ENCODE measurements at places on chromosomes 13 and 19.

GRCh38 chr19:28465371-28466086, 747.4 kb downstream of the UQCRFS1 start:
- no peak for DNase-seq

DNA sequence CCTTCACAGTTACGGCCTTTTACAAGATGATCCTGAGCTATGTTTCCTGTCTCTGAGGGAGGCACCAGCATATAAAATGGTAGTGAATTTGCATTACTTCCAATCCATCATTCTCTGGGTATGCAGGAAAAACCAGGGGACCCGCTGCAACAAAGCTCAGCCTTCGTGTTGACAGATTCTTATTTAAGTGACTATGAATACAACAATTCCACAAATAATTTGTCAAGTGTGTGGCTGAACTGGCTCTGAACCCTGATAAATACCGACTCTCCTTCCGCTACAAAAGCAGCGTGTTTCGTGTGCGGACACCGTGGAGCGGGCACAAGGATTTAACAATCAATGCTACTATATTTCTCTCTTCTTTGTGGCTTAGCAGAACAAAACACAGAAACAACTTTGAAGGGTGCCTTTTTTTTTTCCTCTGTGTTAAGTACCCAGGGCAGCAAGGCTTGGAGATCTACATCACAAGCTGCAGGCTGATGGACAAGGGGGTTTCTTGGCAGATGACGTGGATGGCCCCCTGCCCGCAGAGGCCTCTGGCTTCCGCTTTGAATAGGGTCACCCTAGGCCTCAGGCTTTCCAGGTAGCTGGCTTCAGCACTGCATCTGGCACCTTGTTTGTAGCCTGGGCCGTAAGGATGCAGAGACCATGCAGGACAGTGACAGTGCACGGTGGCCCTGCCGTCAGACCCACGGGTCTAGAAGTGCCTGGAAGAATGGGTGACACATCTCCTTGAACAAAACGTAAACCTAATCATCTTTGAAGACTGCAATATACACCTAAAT, 280.5 kb upstream of the TSHZ3 start:
- DNase-seq: no peak

DNA sequence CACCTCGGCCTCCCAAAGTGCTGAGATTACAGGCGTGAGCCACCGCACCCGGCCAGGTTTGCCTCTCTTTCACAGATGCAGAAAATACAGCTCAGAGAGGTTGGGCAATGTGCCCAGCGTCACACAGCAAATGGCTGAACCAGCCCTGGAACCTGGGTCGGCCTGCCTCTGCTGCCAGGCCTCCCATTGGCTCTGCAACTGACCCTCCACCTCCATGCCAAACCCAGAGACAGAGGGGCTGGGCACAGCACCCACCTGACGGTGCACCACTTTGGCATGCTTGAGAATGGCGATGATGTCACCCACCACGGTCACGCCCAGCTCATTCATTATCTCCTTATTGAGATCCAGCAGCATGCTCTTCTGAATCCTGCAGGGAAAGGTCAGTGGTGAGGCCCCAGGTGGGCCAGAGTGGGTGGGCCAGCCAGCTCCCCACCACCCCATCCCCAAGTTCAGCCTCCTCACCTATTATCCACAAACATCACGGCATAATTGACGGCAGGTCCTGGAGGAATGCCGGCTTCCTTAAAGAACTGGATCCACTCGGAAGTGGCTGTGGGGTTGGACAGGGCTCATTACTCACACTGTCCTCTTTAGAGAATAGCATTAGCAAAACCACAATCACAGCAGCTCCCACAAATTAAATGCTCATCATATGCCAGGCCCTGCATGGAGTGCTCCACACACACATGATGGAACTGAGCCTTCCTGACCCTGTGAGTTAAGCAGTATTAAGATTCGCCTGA, 12.2 kb downstream of the C19orf47 start:
- no peak for DNase-seq

- no peak for DNase-seq
Observed at GRCh38 chr19:41893899-41894298, 10.9 kb downstream of the ARHGEF1 start.

DNA sequence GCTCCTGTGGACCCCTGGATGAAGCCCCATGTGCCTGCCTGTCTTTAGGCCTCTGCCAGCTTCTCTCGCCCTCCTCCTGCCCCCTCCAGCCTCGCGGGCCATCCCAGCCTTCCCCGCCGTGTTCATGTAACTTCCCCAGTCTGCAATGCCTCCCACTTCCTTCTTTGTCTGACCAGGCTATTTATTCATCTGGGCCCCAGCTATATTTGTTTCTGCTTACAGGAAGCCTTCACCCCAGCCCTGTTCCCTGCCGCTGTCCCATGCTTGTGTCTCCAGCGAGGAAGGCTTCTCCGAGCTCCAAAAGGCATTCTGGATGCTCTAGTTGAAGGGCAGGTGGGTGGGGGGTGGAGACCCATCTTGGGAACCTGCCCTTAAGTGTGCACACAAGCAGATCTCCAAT, 7.9 kb upstream of the C3 start:
- DNase-seq: no peak

DNA sequence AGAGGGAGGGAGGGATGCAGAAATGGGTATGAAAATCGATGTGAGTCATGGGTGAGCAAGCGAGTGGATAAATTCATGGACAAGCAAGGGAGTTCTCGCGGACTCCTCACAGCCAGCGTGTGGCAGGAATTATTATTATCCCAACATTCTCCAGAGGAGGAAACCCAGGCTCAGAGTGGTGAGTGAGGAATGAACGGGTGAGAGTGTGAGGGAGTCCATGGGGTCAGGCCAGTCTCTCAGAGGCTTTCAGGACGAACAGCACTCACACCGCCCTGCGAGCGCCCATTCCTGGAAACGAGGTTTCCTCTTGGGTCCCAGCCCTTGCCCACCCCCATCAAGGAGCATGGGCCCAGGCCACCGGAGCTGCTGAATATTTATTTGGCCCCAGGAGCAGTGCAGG, 6.3 kb upstream of the DNAAF3 start:
- DNase-seq: no peak

DNA sequence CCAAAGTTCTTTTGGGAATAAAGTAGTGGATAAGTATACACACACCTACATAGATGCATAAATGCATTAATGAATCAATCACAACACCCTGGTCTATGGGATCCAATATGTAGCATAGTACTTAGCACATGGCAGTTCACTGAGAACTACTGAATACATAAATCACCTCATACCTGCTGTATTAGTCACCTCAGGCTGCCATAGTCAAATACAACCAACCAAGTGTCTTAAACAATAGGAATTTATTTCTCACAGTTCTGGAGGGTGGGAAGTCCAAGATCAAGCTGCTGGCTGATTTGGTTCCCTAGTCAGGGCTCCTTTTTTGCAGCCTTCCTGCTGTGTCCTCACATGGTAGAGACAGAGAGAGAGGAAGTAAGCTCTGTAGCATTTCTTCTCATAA, 228.2 kb downstream of the NHLRC3 start:
- no peak for DNase-seq

DNA sequence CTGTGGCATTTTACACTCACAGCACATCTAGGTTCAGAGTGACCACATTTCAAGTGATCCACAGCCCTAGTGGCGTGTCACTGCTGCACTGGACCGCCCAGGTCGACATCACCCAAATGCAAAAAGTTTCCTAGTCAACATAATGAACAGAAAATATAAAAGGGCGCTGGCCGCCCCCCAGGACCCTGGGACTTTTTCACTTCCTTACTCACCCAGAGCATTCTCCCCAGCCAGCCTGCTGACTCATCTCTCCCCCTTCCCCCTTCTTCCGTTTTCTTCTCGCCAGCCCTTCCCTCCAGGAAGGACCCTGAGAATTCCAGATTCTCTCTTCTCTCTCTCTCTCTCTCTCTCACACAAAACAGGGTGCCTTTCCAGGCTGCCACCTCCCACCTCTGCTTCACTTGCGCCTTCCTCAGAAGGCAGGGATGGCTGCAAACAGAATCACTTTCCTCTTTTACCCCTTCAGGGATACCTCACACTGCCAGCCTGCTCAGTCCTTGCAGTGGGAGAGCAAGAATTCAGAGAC, 21.0 kb upstream of the GRWD1 start:
- DNase-seq: no peak

DNA sequence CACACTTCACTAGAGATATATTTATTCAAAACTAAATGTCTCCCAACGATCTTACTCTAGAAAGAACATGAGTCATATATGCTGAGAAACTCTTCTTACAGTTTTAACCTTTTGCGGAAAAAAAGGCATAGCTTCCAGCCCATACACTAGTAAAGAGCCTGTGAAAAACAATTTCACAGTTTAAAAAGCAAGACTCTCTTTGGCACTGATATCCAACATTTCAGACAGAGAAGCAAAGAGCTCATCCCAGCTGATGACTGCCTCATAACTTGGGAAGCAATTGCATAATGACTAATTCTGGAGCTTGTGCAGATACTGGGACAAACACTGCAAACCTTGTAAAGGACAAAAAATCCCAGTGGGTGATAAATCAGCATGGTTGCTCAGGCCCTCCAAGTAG, 88.0 kb downstream of the ENOX1 start:
- no peak for DNase-seq

- no peak for DNase-seq
Observed at GRCh38 chr19:39568604-39569003, 28.6 kb upstream of the EID2 start.

DNA sequence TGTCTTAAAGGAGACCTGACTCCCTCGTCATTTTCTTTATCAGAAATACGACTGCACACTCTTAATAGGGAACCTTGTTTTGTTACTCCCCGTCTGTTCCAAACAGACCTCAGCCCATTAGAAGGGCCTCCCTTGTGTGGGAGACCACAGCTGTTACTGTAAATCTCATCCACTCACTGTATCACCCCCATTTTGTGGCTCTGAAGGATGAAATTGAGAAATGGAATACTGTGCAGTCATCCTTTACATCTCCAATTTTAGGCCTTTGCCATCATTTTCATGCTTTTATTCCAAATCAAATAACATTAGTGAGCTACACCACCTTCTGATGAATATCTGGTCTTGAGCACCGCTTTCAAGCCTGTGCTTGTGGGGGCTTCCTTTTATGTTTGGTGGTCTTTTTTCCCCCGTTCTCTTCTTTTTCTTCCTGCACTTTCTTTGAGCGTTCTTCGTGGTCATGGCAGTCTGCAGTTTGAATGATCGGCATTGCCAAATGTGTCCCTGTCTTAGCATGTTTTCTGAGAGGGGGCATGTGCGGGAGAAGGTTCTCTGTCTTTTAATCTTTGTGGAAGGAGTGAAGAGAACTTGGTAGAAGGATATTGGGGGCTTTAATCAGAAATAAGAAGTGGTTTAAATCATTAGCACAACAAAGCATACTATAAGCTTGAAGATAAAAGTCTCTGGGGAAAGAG, 65.8 kb downstream of the GGACT start:
- no peak for DNase-seq

GRCh38 chr13:19985219-19985556, 26.7 kb downstream of the ZMYM2 start:
- DNase-seq: no peak

DNA sequence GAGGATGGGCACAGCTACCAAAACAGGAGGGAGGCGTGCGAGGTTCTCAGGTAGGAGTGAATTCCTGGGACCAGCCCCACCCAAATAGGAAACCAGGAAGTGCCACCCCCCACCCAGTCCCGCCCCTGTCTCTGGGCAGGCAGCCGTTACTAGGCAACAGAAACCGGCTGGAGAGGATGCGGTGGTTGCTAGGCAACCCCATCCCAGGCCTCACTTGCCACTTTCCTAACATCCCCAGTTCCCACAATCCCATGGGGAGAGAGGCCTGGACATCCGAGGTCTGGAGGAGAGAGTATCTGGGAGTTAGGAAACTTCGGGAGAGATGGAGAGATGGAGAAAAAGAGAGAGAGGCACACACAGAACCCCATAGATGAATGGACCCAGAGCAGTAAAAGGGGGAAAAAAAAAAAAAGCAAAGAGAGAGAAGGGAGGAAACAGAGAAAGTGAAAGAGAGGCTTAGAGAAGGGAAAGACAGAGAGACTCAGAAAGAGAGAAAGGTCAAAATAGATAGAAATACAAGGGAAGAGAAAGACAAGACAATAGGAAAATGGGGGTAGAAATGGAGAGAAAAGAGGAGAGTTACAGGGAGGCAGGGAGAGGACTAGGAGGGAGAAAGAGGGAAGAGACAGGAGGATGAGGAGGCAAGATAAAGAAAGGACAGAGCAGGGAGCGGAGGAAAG, 3.8 kb downstream of the GRIK5 start:
- DNase-seq: peak; percentile 57

GRCh38 chr19:51311351-51312257, at the start of gene IGLON5:
Gene IGLON5, plus strand, starts transcription at chr19:51311644. Its CDS starts 204 bp downstream, at chr19:51311848.
- peak; percentile 23 for DNase-seq

- DNase-seq: no peak
Observed at GRCh38 chr19:33826521-33826920, 29.9 kb downstream of the KCTD15 start.

DNA sequence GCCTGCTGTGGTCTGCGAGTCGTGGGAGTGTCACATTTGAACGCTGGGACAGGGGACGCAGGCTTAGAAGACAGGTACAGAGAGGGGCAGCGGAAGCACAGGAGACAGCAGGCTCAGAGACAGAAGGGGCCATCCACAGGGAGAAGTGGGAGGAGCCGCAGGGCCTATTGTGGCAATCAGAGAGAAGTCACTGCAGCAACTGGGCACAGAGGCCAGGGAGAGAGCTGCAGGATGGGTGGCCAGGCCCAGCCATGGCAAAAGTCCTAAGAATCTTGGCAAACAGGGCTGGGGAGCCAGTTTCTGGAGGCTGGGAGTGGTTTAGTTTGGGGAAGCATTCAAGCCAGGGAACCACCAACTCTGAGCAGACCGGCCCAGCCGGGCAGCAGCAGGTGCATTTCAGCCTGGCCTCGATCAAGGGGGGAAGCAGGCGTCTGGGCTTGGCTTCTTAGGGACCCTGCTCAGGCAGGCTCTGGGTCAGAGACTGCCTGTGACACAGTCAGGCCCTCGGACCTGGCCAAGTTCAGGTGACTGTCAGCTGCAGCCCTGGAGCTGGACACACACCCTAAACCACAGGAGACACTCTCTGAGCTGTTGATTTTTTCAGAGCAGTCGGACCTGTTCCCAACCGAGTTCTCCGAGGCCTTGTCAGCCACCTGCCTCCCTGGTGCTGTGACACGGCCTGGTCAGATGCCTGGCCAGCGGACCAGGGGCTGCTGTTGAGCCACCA, 11.8 kb downstream of the SH3GL1 start:
- DNase-seq: no peak

DNA sequence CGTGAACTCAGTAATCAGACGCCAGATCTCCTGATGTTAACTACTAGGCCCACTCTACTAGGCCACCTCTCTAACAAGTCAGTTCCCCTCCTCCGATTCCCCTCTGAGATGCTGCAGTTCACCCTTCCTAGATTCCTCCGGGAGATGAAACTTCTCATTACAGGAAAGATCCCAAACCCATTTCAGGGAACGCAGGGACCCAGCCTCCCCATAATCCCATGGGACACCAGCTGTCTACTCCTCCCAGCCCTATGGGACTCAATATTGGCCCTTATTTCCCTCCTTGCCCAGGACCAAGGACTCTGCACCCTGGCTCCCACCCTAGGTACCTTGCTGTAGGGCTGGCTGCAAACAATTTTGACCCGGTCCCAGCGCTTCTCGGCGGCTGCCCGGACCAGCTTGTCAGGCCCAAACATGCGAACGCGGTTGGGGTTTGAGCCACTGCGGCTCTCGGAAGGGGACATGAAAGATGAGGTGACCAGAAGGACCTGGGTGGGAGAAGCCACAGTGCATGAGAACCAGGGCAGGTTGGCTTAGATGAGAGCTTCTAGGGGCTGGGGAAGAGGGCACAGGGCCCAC, 20.9 kb downstream of the XRCC1 start:
- no peak for DNase-seq
